ENCODE measurements at places on chromosomes 4 and X. TPM values are rescaled to one million over a fixed set of nuclear protein-coding genes. Genes with fewer than 3 reads are reported as not detected.

- no peak for DNase-seq
Measured at GRCh38 chr4:5908876-5909427, 16.1 kb upstream of the CRMP1 start.

DNA sequence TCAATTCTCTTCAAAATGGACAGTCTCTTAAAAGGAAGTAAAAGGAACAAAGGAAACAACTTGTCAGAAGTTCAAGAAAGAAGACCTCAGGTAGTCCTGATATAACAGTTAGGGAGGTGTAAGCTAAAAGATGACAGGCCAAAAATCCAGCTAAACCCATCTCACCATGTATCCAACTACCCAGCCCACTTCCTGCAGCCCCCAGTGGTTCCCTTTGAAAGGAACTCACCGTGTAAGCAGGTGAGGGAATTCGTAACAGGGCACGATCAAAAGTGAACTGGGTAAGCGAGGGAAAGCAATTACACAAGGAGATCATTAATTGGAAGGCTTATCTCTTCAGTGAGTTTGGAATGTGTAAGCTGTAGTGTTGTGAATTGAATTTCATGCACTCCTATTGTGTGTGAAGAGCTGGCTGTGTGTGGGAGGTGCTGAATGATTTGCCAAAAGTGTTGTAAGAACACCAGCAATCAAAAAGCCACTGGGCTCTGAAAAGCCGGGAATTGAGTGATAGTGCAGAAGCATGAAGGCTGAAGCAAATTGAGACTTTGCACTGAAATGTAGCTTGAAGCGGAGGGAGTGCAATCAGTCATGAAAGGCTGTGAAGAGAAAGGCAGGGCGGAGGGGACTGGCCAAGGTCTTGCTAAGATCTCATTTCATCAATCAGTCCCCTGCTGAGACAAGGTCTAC lies 914.2 kb upstream of the LCORL start:
- no peak for DNase-seq

GRCh38 chr4:83342476-83342875 lies 7.8 kb upstream of the HPSE start:
- DNase-seq, result no peak

- DNase-seq, result no peak
Measured at GRCh38 chrX:30690330-30690729, 37.1 kb downstream of the GK start.

UCP1 gene
- total RNA-seq, result not detected

ODAM gene
- not detected for total RNA-seq

SMIM10 gene
- 14.2 TPM for total RNA-seq

DNA sequence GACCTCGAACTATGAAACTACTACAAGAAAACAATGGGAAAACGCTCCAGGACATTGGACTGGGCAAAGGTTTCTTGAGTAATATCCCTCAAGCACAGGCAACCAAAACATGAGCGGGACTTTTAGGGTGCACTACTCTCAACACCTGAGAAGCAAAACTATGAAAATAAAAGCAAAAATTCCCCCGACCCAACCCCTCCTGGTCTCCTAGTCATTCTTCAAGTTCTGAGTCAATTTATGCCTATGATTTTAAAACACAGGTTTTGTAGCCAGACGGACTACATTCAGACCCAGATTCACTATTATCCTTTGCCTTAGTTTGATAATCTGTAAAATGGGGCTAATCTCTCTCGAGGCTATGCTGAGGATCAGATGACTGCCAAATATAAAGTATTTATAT lies 97.0 kb downstream of the SOWAHB start:
- DNase-seq, result no peak

- DNase-seq, result no peak
Measured at GRCh38 chrX:49276671-49277534, 7.3 kb downstream of the PPP1R3F start.

GRCh38 chrX:154136627-154137161 lies 7.3 kb upstream of the OPN1LW start:
- peak; percentile 67 for DNase-seq

GRCh38 chrX:75603833-75604232 lies 81.0 kb upstream of the ZDHHC15 start:
- DNase-seq, result no peak

GRCh38 chr4:3305610-3306371 lies 13.0 kb downstream of the RGS12 start:
- no peak for DNase-seq

GRCh38 chrX:41750716-41751115 lies 26.7 kb downstream of the GPR82 start:
- DNase-seq, result no peak
